Articular chondrocyte of knee joint (primary cell): ENCODE measurements at places on chromosomes 7 and 10. TPM values are rescaled to one million over a fixed set of nuclear protein-coding genes. Genes with fewer than 3 reads are reported as not detected.

TMEM130 gene
- total RNA-seq = 0.26 and 0.54 TPM in 2 replicates

PTPRN2 gene
- total RNA-seq = 0.26 and 0.54 TPM in 2 replicates

ST8SIA6 gene
- total RNA-seq = not detected in 2 replicates

GLI3 gene
- total RNA-seq = 20.2 and 25.5 TPM in 2 replicates

ASB15 gene
- not detected in 2 replicates for total RNA-seq

TRPV5 gene
- not detected in 2 replicates for total RNA-seq

NKX1-2 gene
- total RNA-seq = not detected in 2 replicates

HOXA11 gene
- total RNA-seq = 15.3 and 18.9 TPM in 2 replicates

OR6B1 gene
- total RNA-seq = not detected in 2 replicates

ABLIM1 gene
- 19.3 and 43.3 TPM in 2 replicates for total RNA-seq
